Hematopoietic multipotent progenitor cell (in vitro differentiated cells): ENCODE measurements at places on chromosomes 7 and 10. TPM values are rescaled to one million over a fixed set of nuclear protein-coding genes. Genes with fewer than 3 reads are reported as not detected.

Gene AVPI1
- total RNA-seq: 8.9 TPM

GRCh38 chr10:19247843-19248242, 199.2 kb downstream of the MALRD1 start:
- DNase-seq: no peak

DNA sequence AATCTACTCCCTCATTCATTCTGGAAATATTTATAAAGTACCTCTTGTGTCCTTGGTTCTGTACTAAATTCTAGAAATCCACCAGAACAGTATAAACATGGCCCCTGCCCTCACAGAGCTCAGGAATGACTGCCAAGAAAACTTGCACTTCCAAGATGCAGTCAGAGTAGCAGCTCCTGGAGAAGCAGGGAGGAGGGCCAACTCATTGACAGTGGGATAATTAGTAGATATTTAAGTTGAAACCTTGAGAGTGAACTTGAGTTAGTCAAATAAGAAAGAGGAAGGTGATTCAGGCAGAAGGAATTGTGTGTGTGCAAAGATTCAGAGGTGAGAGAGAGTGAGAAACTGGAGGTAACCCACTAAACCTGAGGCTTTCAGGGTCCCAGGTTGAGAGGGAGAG, 182.2 kb upstream of the INHBA start:
- DNase-seq: no peak

- DNase-seq: no peak
Observed at GRCh38 chr7:133945497-133945896, 181.6 kb upstream of the LRGUK start.

Gene AEBP1
- total RNA-seq: 19.4 TPM

DNA sequence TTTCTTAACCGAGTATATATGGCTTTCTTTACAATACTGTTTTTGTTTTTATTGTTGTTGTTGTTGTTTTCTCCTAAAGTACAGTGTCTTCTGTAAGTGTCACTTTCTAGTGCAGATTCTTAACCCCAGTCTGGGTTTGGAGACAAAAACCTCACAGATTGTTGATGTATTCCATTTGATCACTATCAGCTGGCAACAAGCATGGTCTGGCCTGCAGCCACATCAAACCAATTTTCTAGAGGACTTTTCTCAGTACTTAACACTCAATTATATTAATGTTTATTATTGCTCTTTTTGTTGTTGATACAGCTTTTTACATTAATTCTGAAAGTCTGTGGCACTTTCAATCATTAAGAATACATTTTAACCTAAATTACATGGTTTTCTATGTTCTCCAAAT, 17.1 kb downstream of the LRRN3 start:
- no peak for DNase-seq

DNA sequence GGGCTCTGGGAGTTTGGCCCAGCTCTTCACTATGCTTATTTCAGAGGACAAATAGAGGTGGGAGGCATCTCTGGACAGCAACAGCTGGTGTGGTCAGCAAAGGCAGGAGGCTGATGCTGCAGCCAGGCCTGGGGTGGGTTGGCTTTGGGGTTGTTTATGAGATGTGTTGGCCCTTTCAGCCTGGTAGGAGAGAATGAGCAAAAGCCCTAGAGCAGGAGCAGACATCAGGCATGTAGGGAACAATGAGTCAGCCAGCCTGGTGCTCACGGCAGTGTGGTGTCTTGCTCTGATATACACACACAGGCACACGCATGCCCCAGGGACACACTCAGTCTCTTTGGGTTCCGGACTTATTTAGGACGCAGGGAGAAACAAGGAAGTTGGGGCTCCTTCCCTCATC, 157.1 kb downstream of the PRKCQ start:
- no peak for DNase-seq

DNA sequence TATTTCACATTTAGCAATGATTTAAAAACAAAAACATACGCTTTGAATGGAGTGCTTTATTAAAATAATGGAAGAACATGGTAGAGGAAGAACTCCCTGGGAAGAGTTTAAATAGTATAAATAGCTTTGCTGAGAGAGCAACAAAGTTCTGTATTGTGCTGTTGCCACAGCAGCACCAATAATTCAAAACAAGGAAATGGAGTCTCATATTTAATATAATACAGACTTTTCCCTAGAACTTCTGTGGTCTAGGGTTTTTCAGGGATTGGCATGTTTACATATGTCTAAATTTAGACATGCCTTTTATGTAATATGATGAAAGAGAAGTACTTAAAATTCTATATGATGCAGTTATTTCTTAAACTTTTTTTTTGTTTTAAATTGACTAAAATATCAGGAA, 217.2 kb upstream of the HDAC9 start:
- no peak for DNase-seq

GRCh38 chr10:89330537-89331212, 2.9 kb downstream of the IFIT3 start:
- no peak for DNase-seq

DNA sequence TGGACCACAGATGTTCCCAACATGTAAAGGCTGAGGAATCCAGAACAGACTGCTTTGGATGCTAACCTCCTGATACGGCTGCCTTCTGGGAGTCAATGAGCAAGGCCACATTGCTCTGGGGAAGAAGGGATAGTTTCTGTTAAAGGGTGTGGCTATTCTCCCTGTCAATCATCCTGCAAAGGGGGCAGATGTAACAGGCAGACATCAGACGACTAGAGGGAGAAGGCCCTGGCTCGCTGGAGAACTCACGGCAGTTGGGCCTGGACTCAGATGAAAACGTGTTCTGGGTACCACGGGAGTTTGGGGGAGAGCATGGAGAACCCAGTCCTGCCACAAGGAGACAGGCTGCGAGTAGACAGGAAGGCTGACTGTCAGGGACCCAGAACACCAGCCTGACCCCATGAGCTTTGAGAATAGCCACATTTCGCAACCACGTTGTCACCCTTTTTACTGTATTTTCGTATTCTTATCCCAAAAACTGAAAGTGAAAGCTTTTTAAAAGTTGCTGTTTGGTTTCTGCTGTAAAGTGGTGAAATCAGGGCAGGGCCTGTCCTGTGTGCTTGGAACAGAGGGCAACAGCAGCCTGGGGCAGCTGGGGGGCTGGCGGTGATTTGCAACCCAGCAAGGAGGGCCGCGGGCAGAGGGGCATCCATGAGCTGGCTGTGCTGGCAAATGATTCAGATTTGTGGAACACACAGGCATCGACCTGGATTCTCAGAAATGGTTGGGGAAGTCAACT, 95.3 kb downstream of the MYOF start:
- peak; percentile 58 for DNase-seq

DNA sequence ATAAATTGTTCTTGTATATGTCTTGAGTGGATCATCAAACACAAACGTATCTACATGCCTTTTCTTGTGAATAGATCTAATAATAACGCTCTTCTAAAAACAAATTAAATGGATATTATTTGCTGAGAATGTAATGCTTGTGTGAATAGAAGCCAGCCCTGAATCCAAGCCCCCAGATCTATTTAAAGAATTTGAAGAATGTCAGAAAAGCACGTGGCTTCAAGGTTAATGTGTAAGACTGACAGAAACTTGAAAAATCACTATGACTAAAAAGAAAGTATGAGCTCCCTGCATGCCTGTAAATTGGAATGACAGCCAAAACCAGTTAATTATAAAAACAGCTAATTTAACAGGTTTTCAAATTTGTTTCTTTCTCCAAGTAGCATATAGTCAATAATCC, 43.2 kb upstream of the ATRNL1 start:
- DNase-seq: no peak

Gene LRRTM3
- total RNA-seq: not detected

- DNase-seq: no peak
Observed at GRCh38 chr7:82704121-82704520, 260.5 kb upstream of the CACNA2D1 start.

Gene TMEM229A
- not detected for total RNA-seq

DNA sequence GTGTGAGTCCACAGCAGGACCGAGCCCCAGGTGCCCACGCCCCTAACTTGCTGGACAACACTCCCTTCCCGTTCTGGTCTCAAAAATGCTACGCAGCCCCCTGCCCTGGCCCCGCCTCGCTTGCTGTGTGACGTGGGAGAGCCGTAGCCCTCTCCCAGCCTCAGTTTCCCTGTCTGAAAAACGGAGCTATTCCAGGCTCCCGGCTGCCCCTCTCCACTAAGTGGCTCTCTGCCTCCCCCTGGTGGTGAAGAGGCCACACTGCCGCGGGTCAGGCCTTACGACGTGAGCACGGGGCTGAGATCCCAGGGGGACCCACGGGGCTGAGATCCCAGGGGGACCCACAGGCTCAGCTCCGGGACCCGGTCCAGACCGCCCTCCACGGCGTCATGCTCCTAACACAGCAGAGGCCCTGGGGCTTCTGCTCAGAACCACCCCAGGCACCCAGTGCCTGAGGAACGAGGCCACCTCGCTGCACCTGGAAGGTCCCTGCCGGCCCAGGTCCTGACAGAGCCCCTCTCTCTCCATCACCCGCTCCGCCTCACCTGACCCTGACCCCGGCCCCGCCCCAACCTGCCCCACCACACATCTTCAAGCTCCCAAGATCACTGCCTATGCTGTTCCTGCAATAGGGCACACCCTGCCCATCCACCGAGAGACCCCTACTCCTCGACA, 26.7 kb downstream of the MICALL2 start:
- peak; percentile 54 for DNase-seq

Gene LIPN
- total RNA-seq: not detected

GRCh38 chr10:128624656-128625530, 498.7 kb upstream of the MKI67 start:
- no peak for DNase-seq
